MV-4-11 (cell line): ENCODE measurements at places on chromosomes 4 and X.
A peak's percentile ranks its signal among the peaks of the same experiment; 100 is the strongest.

- no peak for DNase-seq
Measured at GRCh38 chr4:7286170-7286569, 93.8 kb downstream of the SORCS2 start.

GRCh38 chr4:184421533-184422155, 52.7 kb downstream of the IRF2 start:
- peak; percentile 38 for DNase-seq

DNA sequence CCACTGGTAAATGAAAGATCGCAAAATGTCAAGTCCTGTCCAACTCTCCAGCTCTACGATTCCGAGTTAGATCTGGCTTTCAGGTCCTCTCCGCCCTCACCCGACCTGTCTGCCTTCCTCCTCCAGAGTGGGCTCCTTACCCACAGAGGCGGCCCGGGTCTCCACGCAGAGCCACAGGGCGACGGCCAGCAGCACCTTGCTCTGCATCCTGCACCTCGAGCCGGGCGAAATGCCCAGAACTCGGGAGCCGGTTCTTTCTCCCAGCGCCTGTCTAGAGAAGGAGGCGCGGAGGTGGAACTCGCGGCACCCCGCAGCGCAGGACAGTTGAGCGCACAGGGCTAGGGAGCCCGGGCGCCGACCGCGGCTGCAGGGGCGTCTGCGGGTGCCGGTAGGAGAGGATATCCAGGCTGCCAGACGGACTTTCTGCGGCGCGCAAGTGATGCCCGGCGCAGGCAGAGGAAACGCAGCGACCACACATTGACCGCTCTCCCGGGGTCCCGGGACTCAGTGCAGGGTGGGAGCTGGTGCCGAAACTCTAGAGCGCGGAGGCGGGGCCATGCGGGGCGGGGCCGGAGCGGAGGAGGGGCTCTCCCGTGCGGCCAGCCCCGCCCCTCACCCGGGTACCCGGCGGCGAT, at the start of gene KDR:
KDR (minus strand) TSS at position 509 of the 635 bp plus-strand sequence; CDS start at position 207, 302 bp downstream.
- no peak for DNase-seq

DNA sequence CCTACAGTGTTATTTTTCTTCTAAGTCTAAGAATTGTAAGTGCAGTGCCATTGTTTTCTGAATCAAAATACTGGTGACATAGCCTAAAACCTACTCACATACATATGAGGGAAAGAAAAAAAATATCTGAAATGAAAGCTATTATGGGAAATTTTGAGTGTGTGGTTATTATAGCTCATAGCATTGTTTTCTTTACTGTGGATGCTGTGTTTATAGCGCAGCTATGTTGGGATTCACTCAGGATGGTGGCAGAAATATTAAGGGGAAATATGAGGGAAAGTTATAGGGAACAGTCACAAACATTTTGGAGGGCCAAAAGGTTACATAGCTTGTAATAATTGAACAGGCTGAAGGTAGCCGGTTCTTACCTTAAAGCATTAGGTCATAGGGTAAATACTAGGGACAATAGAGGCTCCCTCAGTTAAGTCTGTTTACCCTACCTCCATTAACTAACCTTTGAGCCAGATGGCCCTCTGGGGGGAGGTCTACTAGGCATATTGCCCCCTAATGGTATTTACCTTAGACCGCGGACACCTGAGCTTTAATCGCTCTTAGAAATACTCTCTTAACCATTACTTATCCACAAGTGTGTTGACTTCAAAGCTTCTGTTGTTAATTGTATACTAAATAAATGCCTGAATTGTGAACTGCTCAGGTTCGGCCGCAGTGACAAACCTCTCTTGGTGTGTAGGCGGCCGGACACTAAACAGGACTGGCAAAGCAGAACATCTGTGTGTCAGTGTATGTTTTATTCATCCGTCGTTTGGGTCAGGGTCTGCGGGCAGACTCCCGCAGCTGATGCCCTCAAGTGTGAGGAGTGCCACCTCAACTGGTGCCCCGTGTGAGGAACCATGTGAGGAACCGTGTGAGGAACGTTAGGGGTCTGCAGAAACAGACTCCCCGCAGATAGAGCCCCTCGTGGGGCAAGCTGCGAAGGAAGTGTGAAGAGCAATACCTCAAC, 21.3 kb upstream of the SULT1B1 start:
- DNase-seq = no peak

- DNase-seq = no peak
Measured at GRCh38 chr4:141132709-141133145, 542 bp downstream of the RNF150 start.

DNA sequence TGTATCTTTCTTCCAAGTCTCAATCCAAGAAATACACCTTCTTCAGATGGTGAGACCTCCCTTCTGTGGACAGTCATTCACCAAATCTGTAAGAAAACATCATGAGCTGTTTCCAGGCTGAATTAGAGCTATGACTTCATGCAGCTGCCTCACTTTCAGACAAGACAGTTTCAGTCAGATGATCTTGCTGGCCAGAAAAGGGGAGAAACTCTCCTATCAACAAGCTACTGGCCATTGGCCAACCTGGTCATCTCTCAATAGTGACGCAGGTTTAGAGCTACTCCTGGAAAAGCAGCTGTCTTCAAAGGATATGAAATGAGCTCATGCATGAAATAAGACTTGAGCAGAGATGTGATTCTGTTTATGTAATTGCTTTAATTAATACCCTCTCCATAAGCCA, 69.6 kb upstream of the NDP start:
- no peak for DNase-seq

- DNase-seq = no peak
Measured at GRCh38 chr4:90769251-90769650, 642.1 kb downstream of the CCSER1 start.

- no peak for DNase-seq
Measured at GRCh38 chr4:11565899-11566298, 137.2 kb upstream of the HS3ST1 start.

DNA sequence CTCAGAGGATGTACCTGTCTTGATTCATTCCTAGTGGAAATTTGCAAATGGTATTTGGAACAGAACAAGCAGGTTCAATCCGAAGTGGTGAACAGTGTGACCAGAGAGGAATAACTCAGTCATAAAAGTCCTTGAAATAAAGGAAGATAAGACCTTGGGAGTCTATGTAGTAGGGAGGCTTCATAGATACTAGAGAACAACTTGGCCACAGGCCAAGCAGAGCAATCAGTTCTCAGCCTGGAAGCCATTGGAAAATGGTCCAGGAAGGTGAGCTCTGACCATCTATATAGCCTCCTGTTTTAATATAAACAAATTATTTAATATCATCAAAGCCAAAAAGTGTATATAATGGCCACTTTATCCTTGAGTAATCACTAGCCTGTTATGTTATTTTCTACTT, 11.3 kb downstream of the TXK start:
- no peak for DNase-seq

GRCh38 chr4:27861802-27862201, 1001.2 kb downstream of the STIM2 start:
- DNase-seq = peak; percentile 16

DNA sequence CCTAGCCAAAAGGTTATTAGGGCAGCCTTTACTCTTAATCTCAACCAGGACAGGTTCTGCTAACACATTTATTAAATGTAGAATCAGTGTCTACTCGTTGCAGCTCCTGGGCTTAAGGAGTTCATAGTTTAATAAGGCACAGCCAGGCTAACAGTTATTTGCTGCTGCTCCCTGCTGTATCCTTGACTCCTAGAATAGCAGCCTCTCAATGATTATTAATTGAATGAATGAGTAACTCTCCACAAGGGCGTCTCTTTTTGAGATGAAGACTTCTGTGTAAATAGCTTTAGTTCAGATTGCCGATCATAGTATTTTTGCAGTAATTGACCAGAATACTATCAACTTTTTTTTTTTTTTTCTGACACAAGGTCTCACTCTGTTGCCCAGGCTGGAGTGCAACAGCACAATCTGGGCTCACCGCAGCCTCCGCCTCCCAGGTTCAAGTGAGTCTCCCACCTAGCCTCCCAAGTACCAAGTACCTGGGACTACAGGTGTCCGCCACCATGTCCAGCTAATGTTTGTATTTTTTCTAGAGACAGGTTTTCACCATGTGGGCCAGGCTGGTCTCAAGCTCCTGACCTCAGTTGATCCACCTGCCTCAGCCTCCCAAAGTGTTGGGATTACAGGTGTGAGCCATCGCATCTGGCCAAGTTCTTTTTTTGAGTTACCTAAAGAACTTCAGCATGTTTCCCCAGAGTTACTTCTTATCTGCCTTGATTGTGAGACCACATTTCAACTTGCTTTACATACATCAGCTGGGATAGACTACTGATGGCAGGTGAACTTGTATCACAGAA, 2.9 kb downstream of the UGDH start:
- no peak for DNase-seq

GRCh38 chr4:84167564-84167963, 331.5 kb downstream of the NKX6-1 start:
- DNase-seq = no peak

- DNase-seq = no peak
Measured at GRCh38 chr4:158802914-158803313, 34.1 kb downstream of the FNIP2 start.

DNA sequence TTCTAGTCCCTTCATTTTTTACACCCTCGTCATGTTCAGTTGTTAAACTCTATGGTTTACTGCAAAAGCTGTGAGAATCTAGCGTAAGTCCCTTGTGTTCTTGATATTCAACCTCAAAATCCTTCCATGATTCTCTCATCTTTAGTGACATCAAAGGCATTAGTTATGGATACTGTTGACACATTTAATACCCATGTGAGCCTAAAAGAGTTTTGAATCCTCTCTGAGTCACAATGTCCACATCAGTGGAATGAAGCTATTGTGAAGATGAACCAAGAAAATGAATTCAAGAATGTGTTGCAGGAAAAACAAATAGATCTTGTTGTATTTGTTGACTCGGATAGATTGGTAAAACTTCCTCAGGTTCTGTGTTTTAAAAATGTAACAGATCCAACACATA, 394.7 kb upstream of the ATOH1 start:
- no peak for DNase-seq

GRCh38 chrX:64394874-64395567, at the start of gene MTMR8:
MTMR8 (minus strand) TSS chrX:64395452; CDS start chrX:64395363, 89 bp downstream.
- DNase-seq = peak; percentile 47

DNA sequence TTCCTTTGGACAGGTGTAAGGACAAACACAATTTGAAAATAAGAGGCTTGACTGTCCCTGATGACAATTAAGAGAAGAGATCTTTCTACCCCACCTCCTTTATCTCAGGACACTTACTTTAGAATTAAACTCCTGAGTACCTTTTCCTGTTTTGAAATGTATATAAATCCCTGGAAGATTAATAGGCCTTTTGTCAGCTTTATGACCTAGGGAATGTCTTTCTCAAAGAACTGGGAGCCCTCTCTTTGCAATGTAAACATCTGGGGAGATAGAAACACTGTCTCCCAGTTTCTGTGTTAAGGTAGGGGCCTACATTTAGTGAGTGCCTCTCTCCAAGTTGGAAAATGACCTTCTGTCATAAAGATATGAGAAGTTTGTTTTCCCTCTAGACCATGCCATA, 31.7 kb downstream of the AGA start:
- DNase-seq = no peak

DNA sequence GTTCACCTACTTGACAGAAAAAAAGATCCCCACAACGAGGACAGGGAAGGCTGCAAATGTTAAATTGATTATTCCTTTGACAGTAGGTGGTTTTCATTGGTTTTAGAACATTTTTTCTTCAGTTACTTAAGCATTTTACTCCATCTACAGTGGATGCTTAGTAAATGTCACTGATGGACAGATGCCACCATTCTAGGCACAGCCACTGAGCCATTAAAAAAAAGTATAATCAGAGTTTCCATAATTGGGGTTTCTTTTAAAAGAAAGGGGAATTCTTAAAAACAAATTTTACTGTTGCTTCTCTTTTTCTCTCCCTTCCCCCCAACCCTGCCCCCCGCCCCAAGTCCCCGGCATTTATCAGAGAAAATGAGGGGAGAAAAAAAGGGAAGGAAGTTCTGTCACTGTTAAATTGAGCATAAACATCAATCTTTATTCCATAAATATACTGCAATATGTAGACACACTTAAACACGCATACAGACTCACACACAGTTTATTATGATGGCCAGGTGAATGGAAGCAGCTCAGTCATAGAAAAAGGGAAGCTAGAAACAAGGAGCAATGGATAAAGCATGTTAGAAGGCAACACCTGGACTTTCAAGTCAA, 79.7 kb upstream of the PRPS2 start:
- no peak for DNase-seq

GRCh38 chr4:81491943-81492342, 20.2 kb upstream of the RASGEF1B start:
- DNase-seq = peak; percentile 88

GRCh38 chr4:53800741-53801140, 209.5 kb upstream of the LNX1 start:
- no peak for DNase-seq

DNA sequence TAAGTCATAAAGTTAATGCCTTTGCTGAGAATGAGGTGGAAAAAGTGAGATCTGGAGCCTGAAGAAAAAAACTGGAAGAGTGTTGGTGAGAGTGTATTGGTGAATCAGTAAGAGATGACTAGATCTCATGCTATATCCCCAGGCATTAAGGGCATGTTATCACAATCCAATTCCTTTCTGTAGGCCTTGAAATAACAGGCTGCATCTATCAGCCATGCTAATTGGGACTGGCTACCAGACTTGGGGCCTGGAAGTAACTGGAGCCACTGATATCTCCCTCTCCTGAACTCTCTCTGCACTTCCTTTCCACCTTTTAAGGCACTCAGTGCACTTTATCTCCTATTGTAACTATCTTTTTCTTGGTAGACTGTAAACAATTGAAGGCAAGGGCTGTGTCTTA, 88.8 kb upstream of the HPRT1 start:
- DNase-seq = no peak

- no peak for DNase-seq
Measured at GRCh38 chr4:79087071-79087470, 147.8 kb upstream of the PAQR3 start.

DNA sequence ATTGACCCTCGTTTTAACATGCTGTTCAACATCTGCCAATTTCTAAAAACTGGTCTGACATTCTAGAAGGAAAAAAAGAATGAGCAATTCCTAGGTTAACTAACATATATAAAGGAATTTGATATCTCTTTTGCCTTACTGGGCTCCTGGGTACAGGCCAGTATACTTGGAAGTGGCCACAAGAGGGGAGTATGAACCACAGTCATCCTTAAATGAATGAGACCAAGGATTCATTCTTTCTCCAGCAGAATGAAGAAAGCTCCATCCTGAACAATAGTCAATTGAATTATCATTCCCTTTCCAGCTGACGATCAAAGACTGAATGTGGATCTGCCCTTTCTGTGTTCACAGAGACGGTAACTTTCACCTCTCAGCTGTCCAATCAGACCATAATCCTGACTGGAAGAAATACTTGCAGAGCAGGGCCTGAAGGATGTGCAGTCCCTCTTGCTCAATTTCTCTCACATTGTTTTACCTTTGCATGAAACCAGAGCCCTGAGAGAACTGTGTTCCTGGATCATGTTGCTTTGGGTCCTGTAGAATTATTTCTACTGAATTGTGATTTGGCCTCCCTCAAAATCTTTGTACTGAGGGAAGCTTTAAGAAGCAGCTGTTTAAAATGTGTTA, 14.8 kb upstream of the SPARCL1 start:
- peak; percentile 34 for DNase-seq

DNA sequence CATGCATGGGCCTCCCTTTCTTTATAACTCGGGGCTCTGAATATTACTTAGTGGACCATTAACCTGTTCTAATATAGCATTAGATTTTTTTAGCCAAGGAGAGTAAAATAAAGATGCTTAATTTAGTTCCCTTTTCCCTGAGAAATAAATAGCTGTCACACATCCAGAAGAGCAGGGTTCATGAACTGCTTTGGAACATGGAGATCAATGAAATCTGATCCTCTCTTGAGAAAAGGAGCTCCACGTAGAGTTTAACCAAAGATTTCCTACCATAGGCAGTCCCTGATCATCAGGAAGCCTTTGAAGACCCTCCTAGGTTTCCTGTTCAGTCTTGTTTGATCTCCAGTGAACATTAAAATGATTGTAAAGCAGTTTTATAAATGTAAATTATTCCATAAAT, 8.5 kb upstream of the PCDH19 start:
- DNase-seq = no peak
